ENCODE measurements at places on chromosomes 2 and 18. TPM values are rescaled to one million over a fixed set of nuclear protein-coding genes. Genes with fewer than 3 reads are reported as not detected.

DNA sequence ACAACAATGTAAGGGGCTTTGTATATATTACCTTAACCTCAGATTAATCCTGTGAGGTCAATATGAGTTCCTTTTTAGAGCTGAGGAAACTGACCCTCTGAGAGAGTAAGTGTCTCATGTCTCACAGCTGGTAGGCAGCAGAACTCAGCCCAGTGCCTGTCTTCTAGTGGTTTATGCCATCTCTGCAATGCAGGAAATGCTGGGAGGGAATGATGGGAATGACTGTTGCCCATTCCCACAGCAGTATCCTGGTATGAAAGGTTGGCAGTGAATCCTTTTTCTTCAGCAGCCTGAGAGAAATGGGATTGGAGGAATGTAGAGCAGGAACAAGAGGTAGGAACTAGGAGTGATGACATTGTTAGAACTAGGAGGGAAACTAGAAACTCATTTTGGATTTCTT, 6.0 kb downstream of the MRPL30 start:
- no peak for DNase-seq
- no peaks in the 10 kb centered on the region for H3K27me3 ChIP-seq
- H3K36me3 ChIP-seq: no peaks in the 10 kb centered on the region

DNA sequence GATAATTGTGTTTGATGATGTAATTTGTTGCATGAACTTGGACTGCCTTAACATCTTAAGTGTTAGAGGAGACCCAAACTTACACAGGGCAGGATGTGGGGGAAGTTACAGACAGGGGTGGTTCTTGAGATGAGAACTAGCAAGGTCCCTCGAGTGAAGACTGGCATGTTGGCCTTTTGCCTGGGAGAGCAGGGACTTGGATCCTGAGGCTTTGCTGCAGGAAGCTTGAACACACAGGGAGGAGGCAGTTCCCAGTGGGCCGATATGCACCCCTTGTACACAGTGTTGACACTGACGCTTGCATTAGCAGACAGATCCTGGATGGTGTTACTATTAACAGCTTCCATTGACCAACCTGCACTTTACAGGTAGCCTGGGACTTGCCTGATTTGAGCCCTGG, 47.5 kb downstream of the CHRNA1 start:
- no peaks in the 10 kb centered on the region for H3K4me1 ChIP-seq
- no peaks in the 10 kb centered on the region for H3K36me3 ChIP-seq
- H3K27ac ChIP-seq: no peak overlapping the region
- no peak overlapping the region for H3K4me3 ChIP-seq

DNA sequence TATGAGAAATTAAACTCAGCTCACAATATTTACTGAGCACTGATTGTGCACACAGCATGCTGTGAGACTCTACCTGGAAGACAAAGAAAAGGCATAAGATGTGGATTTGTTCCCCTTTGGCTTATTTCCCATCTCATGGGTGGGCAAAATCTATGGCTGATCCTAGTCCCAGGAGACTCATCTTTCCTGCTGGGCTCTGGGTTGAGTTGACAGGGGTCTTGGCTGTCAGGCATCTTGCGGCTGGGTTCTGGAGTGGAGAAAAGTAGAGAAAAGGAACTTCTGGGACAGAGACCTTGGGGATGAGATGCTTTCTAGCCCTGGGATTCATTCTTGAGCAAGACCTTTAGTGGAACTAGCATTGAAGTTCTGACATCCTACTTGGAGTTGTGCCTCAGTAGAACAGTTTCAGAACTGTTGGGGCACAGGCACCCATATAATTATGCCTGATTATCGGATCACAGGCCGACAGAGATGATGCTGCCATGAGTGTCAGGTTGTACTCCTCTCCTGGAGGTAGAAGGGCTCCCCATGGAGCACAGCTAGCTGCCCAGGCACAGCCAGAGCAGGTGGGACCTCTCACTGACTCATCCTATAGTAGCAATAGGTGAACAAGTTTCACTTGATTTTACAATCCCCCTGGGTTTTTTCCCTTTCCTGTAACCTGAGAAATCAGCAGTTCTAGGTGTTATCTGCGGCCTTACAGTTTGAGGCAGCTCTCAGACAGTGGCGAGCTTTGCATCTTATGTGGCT, 260.9 kb downstream of the CYRIA start:
- H3K27ac ChIP-seq: no peak overlapping the region
- no peak for DNase-seq
- H3K4me3 ChIP-seq: no peak overlapping the region
- H3K4me1 ChIP-seq: no peaks in the 10 kb centered on the region
- no peaks in the 10 kb centered on the region for H3K27me3 ChIP-seq
- no peaks in the 10 kb centered on the region for H3K36me3 ChIP-seq

GRCh38 chr2:169771612-169772011, 27.1 kb upstream of the SSB start:
- H3K4me3 ChIP-seq: no peak overlapping the region
- H3K27ac ChIP-seq: no peak overlapping the region
- DNase-seq: no peak
- no peaks in the 10 kb centered on the region for H3K36me3 ChIP-seq
- peaks cover 3% of the 10 kb centered on the region for H3K4me1 ChIP-seq

GRCh38 chr2:204551512-204551863, 6.2 kb downstream of the PARD3B start:
- no peaks in the 10 kb centered on the region for H3K36me3 ChIP-seq
- DNase-seq: no peak
- H3K27me3 ChIP-seq: no peaks in the 10 kb centered on the region
- no peak overlapping the region for H3K4me3 ChIP-seq
- H3K27ac ChIP-seq: no peak overlapping the region

GRCh38 chr2:141068053-141068682, 1062.6 kb downstream of the LRP1B start:
- H3K27me3 ChIP-seq: no peaks in the 10 kb centered on the region
- no peaks in the 10 kb centered on the region for H3K4me1 ChIP-seq
- no peak overlapping the region for H3K4me3 ChIP-seq
- H3K27ac ChIP-seq: no peak overlapping the region
- H3K36me3 ChIP-seq: no peaks in the 10 kb centered on the region
- no peak for DNase-seq

- no peak overlapping the region for H3K4me3 ChIP-seq
- H3K27ac ChIP-seq: no peak overlapping the region
Measured at GRCh38 chr18:24000613-24001490, 13.7 kb upstream of the TTC39C start.

GRCh38 chr18:13457327-13457726, 238.8 kb downstream of the LDLRAD4 start:
- no peak for DNase-seq
- no peaks in the 10 kb centered on the region for H3K4me1 ChIP-seq
- H3K36me3 ChIP-seq: no peaks in the 10 kb centered on the region

- H3K4me3 ChIP-seq: no peak overlapping the region
- H3K27ac ChIP-seq: no peak overlapping the region
- H3K4me1 ChIP-seq: peaks cover 2% of the 10 kb centered on the region
- H3K36me3 ChIP-seq: no peaks in the 10 kb centered on the region
Measured at GRCh38 chr2:205218056-205218455, 464.2 kb upstream of the NRP2 start.

DNA sequence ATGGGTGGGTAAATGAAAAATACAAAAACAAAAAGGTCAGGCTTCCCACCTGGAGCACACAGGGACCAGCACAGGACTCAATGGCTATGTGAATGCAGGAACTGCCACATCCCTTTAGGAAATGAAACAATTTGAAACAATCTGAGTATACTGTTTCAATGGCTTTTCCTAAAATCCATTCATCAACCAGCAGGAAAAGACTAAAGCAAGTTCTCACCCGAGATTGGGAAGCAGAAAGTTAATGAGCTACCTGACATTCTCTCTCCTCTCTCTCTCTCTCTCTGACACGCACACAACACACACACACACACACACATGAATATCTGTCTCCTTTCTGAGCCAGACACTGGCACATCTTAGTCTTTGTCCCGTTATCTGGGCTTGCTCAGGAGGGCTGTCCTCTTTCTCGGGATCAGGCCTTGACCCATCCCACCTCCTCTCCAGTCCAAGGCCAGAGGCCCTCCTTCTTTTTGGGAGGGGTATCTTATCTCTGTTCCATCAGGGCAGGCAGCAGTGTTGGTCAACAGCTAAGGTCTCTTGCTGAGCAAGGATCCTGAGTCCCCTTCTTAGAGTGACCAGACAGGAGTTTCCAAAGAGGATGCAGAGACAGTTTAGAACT, 11.6 kb upstream of the LRRFIP1 start:
- H3K27me3 ChIP-seq: no peaks in the 10 kb centered on the region
- H3K36me3 ChIP-seq: no peaks in the 10 kb centered on the region
- H3K27ac ChIP-seq: peak overlapping the region; percentile 15
- no peak for DNase-seq

DNA sequence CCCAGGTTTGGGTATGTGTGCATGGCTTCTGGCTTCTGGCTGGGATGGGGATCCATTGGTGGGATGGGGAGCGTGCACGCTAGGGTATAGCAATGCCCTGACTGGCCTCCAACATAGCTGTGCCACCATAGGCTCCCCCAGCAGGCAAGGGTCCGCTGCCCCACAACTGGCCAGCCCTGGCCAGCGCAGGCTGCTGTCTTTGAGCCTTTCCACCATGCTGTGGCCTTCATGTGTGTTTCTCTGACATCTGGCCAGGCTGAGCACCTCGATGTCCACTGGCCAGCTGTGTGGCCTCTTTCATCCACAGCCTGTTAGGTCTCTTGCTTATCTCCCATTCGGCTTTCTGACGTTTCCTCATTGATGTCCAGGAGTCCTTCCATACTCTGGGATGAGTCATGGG, 231.3 kb downstream of the NDUFA10 start:
- H3K4me3 ChIP-seq: no peak overlapping the region
- H3K36me3 ChIP-seq: no peaks in the 10 kb centered on the region
- no peak overlapping the region for H3K27ac ChIP-seq
- peak; percentile 1 for DNase-seq
- H3K4me1 ChIP-seq: no peaks in the 10 kb centered on the region

- H3K27me3 ChIP-seq: no peaks in the 10 kb centered on the region
- no peak within 1 kb of the TSS for H3K27ac ChIP-seq
- H3K4me3 ChIP-seq: no peak within 1 kb of the TSS
- H3K4me1 ChIP-seq: peaks cover 2% of the 10 kb centered on the region
- DNase-seq: no peak
Measured at GRCh38 chr2:237590272-237591140, at the start of gene RAB17. Gene RAB17, minus strand, starts transcription at chr2:237590734. Its CDS starts 4,580 bp downstream, at chr2:237586154.

DNA sequence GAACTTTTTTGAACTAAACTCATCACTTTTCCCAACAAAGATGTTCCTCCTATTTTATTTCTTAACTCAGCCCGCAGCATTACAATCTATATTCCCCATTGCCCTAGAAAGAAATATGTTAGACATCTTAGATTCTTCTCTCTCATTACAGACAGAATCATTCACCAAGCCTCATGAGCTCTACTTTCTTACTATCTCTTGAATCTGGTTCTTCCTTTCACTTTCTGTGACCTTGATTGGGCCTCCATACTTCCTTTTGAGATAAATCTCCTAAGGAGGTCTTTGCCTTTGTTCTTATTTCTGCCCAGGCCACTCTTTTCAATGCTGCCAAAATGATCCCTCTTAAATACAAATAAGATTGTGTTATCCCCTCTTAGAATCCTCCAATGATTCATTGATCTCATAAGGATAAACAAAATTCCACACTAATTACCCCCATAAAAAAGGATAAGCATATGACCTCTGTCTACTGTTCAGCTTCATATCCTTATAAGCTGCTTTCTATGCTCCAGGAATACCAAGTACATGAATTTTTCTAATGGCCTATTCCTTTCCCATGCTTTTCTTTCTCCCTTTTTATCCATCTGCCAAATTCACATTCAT, 400.0 kb downstream of the ARHGAP15 start:
- no peak for DNase-seq
- H3K27ac ChIP-seq: no peak overlapping the region
- H3K36me3 ChIP-seq: no peaks in the 10 kb centered on the region

- no peaks in the 10 kb centered on the region for H3K27me3 ChIP-seq
- no peaks in the 10 kb centered on the region for H3K4me1 ChIP-seq
- no peak overlapping the region for H3K4me3 ChIP-seq
- H3K36me3 ChIP-seq: no peaks in the 10 kb centered on the region
- no peak overlapping the region for H3K27ac ChIP-seq
Measured at GRCh38 chr2:104332731-104333130, 521.2 kb upstream of the POU3F3 start.

- H3K4me3 ChIP-seq: no peak overlapping the region
- no peaks in the 10 kb centered on the region for H3K36me3 ChIP-seq
- no peaks in the 10 kb centered on the region for H3K4me1 ChIP-seq
- no peak for DNase-seq
Measured at GRCh38 chr2:10002109-10002508, 41.2 kb upstream of the KLF11 start.

- no peak overlapping the region for H3K27ac ChIP-seq
- H3K4me3 ChIP-seq: no peak overlapping the region
- DNase-seq: no peak
Measured at GRCh38 chr2:201930831-201931230, 102.8 kb upstream of the FZD7 start.

GRCh38 chr18:22488554-22488953, 70.8 kb upstream of the CTAGE1 start:
- no peaks in the 10 kb centered on the region for H3K27me3 ChIP-seq
- H3K4me3 ChIP-seq: no peak overlapping the region

GRCh38 chr2:161076936-161077335, 83.3 kb upstream of the TANK start:
- no peak for DNase-seq
- H3K4me1 ChIP-seq: no peaks in the 10 kb centered on the region
- no peak overlapping the region for H3K4me3 ChIP-seq
- H3K27ac ChIP-seq: no peak overlapping the region

DNA sequence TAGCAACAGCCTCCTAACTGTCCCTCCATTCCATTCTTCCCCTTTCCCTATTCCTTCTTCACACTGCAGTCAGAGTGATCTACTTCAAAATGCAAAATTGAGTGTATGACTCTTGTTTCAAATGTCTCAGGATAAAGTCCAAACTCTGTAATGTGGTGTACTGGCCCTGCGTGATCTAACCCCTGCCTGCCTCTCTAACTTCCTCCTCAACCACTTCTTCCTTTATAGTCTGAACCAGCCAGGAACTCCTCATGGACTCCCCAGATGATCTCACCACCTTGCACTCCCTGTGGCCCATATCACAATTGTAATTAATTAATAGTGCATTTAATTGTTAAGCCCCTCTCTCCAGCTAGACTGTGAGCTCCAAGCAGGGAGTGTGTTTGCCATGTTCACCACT, 3.1 kb upstream of the B3GNT2 start:
- no peaks in the 10 kb centered on the region for H3K27me3 ChIP-seq
- no peak for DNase-seq
- H3K27ac ChIP-seq: no peak overlapping the region
- H3K4me1 ChIP-seq: peaks cover 2% of the 10 kb centered on the region

The CIDEA gene
- total RNA-seq: not detected

The NEU2 gene
- not detected for total RNA-seq

The SCN3A gene
- total RNA-seq: 1.8 TPM

The DCDC2C gene
- total RNA-seq: 0.11 TPM

The POLR1A gene
- total RNA-seq: 43.9 TPM

The TSHZ1 gene
- total RNA-seq: 81.3 TPM

The PMAIP1 gene
- 0.48 TPM for total RNA-seq

The PLCD4 gene
- 0.45 TPM for total RNA-seq

The PRKAG3 gene
- total RNA-seq: not detected

The EPB41L3 gene
- total RNA-seq: 24.4 TPM
